Activated CD8-positive, alpha-beta memory T cell treated with anti-CD3 and anti-CD28 coated beads for 1 hour (primary cell): ENCODE measurements at places on chromosomes 2 and 18.

- DNase-seq = no peak
These were observed 35.5 kb upstream of the AQP4 start for GRCh38 chr18:26901020-26901419.

- DNase-seq = no peak
These were observed 41.6 kb upstream of the POU3F3 start for GRCh38 chr2:104812286-104812685.

- no peak for DNase-seq
These were observed 24.2 kb upstream of the BZW1 start for GRCh38 chr2:200787351-200788120.

DNA sequence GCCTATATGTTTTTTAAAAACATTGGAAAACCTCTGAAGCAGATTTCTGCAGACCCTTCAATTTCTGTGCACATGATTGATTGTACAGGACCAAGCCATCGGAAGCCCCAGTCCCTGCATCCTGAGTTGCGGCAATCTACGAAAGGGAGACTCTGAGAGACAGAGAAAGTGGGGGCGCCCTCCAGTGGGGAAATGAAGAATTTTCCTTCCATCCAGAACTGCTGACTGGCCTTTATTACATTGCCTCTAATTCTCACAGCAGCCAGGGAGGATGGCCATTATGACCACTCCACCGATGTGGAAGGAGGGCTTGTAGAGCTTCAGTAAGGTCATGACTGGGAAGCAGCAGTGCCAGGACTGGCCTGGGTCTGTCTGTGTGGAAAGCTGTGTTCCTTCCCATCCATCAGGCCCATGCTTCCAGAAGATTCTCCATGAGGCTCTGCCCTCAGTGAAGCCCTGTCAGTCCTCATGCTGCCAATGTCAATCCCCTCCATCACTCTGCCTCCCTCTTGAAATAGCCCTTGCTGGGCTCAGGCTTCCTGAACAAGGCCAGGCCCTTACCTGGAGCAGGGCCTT, 20.0 kb upstream of the RESP18 start:
- peak; percentile 45 for DNase-seq

GRCh38 chr2:96888072-96889011, 18.5 kb upstream of the SEMA4C start:
- DNase-seq = no peak

GRCh38 chr2:33552758-33553461, 46.2 kb downstream of the FAM98A start:
- DNase-seq = no peak

- no peak for DNase-seq
These were observed 4.1 kb upstream of the NEURL3 start for GRCh38 chr2:96509114-96509846.
